ENCODE measurements at places on chromosomes 2 and 18.

GRCh38 chr18:79942786-79943607 lies 8.5 kb downstream of the SLC66A2 start:
- no peak for DNase-seq

DNA sequence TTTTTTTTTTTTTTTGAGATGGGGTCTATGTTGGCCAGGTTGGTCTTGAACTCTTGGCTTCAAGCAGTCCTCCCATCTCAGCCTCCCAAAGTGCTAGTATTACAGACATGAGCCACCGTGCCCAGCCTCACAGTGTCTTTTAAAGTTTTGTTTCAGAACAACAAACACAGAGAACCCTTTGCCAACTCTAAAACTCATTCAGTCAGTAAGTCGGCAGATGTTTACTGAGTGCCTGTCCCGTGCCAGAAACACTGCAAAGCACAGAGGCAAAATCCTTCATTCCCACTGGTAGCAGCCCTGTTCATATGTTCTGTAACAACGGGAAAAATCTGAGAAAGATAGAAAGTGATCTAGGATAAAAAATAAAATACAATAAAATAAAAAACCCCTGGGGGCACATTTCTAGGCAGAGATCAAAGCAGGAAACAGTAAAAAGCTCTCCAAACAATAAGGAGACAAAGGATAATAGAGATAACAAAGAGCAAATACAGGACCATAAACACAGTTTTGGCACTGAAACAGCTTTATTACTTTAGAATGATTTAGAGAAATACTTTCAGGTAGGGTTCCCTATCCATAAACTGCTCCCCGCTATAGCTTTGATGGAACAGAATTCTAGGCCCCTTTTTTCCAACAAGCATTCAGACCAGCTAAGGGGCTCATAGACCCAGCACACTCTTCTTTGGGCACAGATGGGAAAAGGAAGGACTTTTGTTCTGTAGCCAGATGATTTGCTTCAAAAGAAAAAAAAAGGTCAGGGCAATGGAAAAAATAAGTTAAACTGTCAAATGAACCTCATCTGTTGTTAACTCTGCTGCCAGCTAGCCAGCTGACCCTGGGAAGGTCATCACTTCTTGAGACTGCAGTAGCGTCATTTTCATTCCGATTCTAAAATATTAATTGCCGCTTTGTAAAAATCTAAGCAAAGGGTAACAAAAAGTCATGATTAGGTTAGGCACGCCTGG lies 212.3 kb downstream of the CDH20 start:
- no peak for DNase-seq

- DNase-seq = no peak
Measured at GRCh38 chr18:59379772-59380522, 20.9 kb upstream of the LMAN1 start.

GRCh38 chr2:2191110-2191707 lies 139.9 kb downstream of the MYT1L start:
- DNase-seq = no peak

DNA sequence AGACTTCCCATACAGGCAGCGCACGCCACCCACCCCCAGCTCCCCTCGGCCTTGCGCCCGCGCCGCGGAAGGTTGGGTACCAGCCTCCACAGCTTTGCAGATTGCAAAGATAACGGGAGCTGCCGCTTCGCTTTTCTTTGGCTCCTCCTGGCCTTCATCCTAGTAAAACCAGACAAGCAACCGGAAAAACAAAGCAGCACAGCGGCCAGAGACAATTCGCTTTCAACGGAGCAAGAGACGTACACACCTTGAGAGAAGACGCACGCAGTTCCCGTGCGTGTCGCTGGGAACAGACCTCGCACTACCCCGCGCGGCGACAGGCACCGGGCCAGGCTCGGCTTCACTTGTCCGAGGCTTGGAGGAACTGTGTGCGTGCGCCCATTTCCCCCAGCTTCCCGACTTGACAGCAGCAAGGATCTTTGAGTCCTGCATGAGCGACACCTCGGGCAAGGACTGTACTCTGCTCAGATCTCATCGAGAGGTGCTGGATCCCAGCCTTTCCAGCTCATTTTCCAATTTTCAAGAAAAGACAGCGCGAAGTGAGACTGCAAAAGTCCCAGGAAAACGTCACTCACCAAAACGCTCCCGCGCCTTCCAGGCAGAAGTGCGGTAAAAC lies 964 bp downstream of the ZBTB7C start:
- DNase-seq = no peak

- no peak for DNase-seq
Measured at GRCh38 chr18:48453330-48454066, 44.3 kb upstream of the ZBTB7C start.

GRCh38 chr2:106127282-106127771 lies 66.8 kb downstream of the UXS1 start:
- DNase-seq = no peak

GRCh38 chr2:186882511-186883071 lies 33.6 kb upstream of the ZSWIM2 start:
- DNase-seq = no peak

All from HL-60 (cell line).